ENCODE measurements at places on chromosomes 13 and 19.

GRCh38 chr19:53864308-53864836 is 3.3 kb upstream of the MYADM start:
- DNase-seq: no peak

- DNase-seq: no peak
Measured at GRCh38 chr19:13420780-13421179, 85.5 kb downstream of the CACNA1A start.

GRCh38 chr13:99636728-99637353 is 135.6 kb downstream of the TM9SF2 start:
- no peak for DNase-seq

GRCh38 chr13:66803013-66803807 is 426.9 kb downstream of the PCDH9 start:
- no peak for DNase-seq

DNA sequence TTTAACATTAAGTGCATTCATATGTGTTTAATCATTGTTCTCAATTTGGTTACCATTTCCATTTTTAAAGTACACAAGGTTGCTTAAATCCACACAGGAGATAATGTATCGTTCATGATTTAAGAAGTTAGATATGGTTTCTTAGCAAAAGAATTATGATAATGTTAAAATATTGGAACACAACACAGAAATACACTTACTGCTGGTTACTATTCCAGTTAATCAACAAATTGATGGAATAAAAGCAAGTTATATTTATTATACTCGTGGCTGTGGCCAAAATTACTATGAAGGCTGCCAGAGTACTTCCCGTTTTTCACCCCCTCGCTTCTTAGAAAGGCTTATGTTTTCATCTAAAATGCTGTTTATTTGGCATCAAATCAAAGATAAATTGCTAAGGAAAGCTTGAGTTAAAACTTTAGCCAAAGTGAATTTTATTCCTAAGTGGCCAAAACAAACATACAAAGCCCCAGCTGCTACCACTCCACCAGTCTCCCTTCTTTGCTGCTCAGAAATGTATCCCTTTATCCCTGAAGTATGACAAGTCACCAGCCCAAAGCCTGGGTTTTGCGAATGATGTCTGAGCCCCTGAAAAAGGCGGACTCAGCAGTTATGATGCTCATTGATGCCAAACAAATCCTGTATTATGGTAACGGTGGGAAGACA is 27.7 kb downstream of the LCP1 start:
- DNase-seq: no peak

- DNase-seq: no peak
Measured at GRCh38 chr19:50233308-50233910, 30.0 kb downstream of the MYH14 start.

DNA sequence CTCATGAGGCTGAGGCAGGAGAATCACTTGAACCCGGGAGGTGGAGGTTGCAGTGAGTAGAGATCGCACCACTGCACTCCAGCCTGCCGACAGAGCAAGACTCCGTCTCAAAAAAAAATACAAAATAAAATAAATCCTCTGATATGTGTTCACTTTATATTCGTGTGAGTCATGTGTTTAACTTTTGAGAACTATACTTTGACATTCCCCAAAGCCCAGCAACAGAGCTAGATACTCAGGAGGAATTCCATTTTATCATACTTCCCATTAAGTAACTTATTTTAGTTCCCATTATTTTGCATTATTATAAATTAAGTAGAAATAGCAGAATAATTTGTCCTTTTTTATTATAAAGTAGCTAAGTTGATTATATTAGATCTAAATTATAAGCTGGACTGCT is 3.3 kb upstream of the CHAMP1 start:
- no peak for DNase-seq
